ENCODE measurements at places on chromosomes 7 and 10. TPM values are rescaled to one million over a fixed set of nuclear protein-coding genes. Genes with fewer than 3 reads are reported as not detected.

- ATAC-seq, result no peak
These were observed 13.0 kb downstream of the HNRNPA2B1 start for GRCh38 chr7:26187380-26188205.

- peak; percentile 34 for ATAC-seq
These were observed 150.1 kb upstream of the KLF6 start for GRCh38 chr10:3935141-3935540.

DNA sequence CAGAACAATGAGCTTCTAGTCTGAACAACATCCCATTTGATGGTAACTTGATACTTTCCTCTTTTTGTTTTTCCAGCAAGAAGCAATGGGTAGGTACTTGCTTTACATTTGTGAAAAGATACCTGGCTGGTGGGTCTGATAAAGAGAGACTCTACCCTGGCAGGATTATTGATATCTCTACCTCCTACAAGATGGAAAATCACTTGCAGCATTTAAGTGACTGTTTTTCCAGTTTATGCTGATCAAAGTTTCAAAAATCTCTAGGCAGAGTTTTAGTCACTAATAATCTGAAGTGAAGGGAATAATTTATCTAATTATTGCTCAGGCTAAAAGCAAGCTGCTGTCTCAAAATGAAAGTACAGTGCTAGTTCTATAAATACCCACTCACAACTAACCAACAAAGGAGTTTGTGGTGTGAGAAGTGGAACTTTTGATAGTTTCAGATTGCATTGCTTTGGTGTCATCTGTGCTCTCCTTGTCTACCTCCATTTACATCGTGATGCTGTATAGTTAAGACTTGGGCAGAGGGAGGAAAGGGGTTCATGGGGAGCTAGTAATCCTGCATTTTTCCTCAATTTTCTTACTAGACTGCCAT lies 86.0 kb upstream of the ANKRD1 start:
- no peak for ATAC-seq

DNA sequence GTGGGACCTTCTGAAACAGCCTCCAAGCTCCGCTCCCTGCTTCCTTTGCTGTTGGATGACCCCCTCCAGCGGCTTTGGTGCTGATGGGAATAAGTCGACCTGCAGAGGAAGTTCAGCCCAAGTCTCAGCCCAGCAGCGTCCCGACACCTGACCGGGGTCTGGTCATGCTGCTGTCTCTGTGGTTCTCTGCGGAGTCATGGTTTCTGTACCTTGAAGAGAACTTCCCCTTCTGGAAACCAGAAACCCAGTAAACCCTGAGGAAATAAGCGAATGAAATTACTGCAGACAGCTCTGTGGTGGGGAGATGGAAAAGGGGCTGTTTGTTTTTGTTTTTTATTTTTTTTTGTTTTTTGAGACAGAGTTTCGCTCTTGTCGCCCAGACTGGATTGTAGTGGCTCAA lies 18.3 kb upstream of the ZNF12 start:
- ATAC-seq, result no peak

GRCh38 chr7:140342727-140343514 lies 55.4 kb downstream of the SLC37A3 start:
- ATAC-seq, result peak; percentile 46

DNA sequence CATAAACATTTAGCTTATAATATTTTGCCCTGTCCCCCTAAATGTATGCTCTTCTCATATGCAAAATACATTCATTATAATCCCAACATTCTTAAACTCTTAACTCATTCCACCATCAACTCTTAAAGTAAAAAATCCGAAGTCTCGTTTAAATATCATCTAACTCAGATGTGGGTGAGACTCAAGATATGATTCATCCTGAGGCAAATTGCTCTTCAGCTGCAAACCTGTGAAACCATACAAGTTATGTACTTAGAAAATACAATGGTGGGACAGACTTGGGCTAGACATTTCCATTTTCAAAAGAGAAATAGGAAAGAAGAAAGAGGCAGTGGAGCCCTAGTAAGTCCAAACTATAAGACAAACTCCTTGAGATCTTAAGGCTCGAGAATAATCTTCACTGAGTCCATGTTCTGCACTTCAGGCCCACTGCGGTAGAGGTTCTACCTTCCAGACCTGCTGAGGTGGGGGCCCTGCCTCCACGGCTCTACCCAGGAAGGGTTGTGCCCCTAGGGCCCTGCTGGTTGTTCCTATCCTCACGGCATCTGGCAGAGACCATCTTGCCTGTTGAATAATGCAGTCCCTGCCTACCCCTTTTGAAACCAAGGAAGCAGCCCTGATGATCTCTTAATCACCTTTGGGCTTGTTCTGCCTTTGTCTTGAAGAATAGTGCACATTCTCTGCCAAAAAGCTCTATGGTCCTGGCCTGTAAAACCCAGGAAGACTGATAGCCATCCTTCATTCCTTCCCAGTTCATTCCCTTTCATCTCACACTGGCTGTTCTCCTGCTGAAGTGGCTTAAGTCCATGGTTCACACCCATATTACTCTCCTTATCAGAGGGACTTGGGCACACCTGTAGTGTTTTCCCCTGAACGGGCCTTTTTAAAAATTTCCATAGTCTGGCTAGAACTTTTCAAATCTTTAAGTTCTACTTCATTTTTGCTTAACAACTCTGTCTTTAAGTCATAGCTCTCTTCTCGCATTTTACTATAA lies 37.3 kb downstream of the INPP5F start:
- no peak for ATAC-seq

DNA sequence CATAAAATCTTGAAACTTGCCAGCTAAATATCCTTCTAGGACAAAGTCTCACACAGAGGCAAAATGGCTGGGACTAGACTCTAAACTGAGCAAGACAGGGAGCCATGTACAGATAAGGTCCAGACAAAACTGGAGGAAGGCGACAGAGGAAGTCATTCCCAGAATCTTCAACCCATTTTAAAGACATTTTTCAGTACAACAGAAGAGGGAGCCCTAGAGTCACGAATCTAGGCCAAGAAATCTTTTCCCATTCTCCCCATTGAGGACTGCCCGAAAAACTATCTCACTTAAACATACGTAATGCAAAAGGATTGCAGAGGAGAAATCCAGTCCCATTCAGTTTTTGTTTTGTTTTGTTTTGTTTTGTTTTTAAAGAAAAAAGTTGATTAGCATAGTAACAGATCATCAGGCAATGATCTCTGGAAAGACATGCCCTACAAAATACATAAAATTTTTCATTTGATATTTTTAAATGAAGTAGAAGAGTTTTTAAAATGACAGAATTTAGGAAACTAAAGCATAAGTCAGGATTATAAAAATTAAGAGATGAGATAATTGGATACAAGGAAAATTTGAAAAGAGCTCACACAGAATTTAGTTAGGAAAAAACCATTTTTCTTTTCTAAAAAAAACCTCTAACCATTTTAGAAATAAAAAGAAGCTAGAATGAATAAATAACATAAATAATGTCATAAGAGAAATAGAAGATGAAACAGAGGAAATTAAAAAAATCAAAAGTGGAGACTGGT lies 16.9 kb upstream of the PRF1 start:
- ATAC-seq, result no peak

DNA sequence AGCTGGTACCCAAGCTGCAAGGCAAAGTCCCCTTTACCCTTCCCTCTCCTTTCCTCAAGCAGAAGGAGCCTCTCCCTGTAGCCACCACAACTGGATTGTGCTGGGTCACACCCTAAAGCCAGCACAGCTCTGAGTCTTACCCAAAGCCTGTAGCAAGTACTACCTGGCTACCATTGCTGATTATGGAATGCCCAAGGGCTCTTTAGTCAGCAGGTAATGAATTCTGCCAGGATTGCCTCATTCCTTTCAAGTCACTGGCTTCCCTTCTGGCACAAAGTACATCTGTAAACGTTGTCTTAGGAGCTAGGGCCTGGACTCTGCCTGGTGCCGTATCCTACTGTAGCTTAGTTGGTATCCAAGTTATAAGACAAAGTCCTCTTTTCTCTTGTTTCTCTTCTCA lies 52.0 kb downstream of the FAS start:
- no peak for ATAC-seq

The RNF148 gene
- total RNA-seq, result 1.5 TPM

The MMD2 gene
- 1.1 TPM for total RNA-seq
